Fibroblast of skin of back (primary cell): ENCODE measurements at places on chromosomes 6 and 20.
A peak's percentile ranks its signal among the peaks of the same experiment; 100 is the strongest.

DNA sequence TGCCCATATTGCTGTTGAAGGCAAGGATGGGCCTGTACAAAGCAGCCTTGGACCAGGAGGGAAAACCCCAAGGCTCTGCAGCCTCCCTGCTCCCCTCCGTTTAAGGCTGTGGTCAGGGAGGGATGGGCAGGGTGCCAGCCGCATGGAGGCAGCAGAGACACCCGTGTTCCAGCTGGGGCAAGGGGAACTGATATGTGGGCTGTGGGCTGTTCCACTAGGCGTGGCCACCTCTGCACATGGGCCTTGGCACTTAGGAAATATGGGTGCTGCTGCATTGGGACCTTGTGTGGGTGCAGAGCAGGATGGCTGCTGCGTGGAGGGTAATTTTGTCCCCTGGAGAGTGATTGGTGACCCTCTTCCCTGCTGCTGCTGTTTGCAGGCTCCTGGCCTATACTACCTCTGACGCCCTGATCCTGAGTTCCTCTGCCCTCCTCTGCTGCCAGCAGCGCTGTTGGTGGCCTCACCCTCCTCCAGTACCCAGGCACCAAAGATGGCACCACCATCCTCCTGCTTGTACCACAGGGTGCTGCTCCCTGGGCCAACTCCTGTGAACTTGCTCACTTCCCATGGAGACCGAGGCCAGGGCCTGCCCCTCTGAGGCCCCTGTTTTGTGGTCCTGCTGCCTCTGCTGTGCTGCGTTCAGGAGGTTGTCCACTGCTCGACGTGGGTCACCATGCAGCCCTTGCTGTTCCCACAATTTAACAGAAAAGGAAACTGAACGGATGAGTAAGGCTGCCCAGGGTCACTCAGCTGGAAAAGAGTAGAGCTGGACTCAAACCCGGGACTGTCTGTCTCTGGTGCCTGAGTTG is 35.3 kb downstream of the PANK2 start:
- DNase-seq = no peak

DNA sequence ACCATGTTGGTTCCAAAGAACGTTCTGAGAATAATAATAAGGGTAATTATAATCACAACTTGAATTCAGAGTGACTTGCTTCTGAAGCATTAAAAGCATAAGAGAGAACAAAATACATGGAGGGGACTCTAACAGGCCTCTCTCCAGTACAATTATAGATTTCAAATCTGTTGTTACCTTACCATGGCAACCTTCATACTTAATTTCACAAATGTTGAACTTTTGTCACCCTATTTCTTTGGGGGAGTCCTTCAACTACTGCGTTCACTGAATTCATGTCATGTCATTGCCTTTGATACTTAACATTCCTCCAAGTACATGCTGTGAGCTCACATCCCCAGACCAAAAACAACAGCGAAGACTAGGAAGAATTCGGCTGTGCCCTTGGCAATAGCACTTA is 104.0 kb downstream of the MKKS start:
- no peak for DNase-seq

- no peak for DNase-seq
Measured at GRCh38 chr6:129390900-129391299, 319.1 kb downstream of the ARHGAP18 start.

DNA sequence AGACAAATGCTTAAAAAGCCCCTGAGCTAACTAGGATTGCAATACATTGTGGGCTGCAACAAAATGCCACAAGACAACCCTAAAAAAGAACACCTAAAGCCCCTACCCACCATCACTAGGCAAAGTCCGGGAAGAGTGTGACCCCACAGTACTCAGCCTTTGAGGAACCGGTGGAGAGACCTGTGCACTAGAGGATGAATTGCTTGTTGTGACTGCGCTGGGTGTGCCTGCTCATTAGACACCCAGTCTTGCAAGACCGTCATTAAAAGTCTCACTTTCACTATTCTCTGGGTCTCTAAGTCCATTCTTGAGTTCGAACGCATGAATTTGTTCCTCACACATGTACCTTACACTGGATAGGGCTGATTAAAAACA is 88.7 kb downstream of the JPH2 start:
- no peak for DNase-seq

GRCh38 chr6:38239719-38240451 is 399.8 kb downstream of the BTBD9 start:
- peak; percentile 70 for DNase-seq

GRCh38 chr20:2507464-2507863 is 1.3 kb downstream of the ZNF343 start:
- DNase-seq = peak; percentile 31

GRCh38 chr20:37276494-37277252 is 12.8 kb upstream of the MANBAL start:
- DNase-seq = peak; percentile 61

DNA sequence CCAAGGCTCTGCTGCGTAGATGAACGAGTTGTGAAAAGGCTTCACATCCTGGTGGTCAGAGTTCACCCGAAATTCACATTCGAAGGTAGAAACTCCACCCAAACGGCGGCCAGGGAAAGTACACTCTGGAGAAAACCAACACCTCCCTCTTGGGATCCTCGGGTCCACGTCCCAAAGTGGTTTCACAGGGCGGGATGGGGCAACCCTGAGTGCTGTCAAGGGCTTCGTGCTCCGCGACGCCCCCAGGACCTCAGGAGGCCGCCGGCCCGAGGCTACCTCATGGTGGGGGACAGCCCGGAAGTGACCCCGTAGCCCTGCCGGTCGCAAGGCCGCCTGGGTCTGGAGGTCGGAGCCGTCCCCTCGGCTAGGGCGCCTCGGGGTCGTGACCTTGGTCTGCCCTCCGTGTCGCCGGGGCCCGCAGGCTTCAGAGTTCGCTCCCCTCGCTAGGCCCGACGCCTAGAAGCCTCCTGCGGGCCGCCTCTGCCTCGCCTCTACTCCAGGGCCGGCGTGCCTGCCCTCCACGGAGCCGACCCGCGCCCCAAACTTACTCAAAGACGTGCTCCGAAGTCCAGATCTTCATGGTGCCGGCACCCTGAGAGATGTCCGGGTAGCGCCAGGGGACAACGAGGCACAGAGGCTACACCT is at the start of gene PRELID3B:
TSS of gene PRELID3B (minus strand) at position 636 of the 645 bp plus-strand sequence. CDS start at position 580, 56 bp downstream.
- peak; percentile 37 for DNase-seq
